KG1 (cell line): ENCODE measurements at places on chromosomes 16 and 17.

GRCh38 chr16:57012353-57012752, 23.0 kb downstream of the NLRC5 start:
- no peak for DNase-seq

DNA sequence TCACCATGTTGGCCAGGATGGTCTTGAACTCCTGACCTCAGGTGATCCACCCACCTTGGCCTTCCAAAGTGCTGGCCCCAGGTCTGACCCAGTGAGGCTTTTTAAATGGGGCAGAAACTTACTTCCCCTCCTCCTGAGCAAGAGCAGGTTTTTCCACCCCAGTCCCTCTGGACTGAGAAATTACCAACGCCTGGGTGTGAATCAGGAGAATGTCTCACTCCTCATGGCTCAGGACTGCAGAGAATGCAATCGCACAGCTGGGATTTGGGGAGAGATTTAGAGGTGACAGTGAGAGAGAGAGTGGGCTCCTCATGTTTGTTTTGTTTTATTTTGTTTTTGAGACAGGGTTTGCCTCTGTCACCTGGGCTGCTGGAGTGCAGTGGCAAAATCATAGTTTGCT, 203.6 kb downstream of the RAB11FIP4 start:
- no peak for DNase-seq

- DNase-seq: no peak
Measured at GRCh38 chr16:55248494-55248893, 75.5 kb upstream of the IRX6 start.

- no peak for DNase-seq
Measured at GRCh38 chr17:57488856-57489255, 232.5 kb downstream of the MSI2 start.

- no peak for DNase-seq
Measured at GRCh38 chr17:40598619-40599467, 33.6 kb upstream of the CCR7 start.

DNA sequence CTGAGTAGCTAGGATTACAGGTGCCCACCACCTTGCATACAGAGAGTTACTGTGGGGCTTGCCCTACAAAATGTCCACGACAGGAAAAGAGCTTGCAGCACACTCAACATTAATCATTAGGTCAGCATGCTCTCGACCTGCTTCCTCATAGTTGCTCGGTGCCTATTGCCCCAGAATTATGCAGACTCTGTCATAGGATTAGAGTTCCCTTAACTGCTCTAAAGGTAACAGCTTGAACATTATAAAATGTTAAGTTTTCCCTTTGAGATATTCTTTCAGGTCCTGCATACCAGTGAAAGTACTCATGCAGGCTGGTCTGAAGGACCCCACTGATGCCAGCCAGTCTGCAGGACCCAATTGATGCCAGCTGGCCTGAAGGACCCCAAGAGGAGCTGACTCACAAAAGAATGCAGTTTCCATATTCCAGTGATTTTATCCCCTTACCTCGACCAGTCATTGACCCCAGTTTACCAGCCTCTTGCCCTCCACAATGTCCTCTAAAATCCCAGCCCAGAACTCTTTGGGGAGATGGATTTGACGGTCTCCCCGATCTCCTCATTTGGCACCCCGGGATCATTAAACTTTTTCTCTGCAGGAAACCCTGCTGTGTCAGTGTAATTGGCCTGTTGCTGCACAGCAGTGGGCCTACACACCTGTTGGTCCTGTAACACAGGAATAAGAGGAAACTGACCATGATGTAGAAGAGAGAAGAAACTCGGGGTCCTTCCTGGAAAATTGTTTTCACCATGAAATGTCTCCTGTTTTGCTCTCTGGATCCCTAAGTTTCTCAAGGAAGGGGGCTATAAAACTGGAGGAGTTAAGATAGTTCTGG, 10.6 kb downstream of the ICAM2 start:
- DNase-seq: no peak

GRCh38 chr16:79379095-79379494, 221.4 kb downstream of the MAF start:
- no peak for DNase-seq

DNA sequence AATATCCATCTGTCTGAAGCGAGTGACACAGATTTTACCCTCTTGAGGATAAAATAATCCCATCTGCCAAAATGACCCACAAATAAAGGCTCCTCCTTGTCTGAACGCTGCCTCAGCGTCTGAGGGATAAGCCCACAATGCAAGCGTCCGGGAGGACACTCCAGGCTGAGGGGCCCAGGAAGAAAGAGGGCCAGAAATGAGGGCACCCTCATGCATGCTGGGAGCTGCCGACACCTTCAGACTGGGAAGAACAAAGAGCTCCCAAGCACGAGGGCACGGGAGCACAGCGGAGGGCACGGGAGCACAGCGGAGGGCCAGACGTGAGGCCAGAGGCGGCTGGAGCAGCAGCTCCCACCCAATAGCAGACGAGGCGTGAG, 126.9 kb downstream of the ZNF778 start:
- DNase-seq: no peak
